Activated effector memory CD4-positive, alpha-beta T cell treated with Interleukin-2 at 50 U/mL for 16 hours (primary cell): ENCODE measurements at places on chromosomes 5 and 9.
A peak's percentile ranks its signal among the peaks of the same experiment; 100 is the strongest.

DNA sequence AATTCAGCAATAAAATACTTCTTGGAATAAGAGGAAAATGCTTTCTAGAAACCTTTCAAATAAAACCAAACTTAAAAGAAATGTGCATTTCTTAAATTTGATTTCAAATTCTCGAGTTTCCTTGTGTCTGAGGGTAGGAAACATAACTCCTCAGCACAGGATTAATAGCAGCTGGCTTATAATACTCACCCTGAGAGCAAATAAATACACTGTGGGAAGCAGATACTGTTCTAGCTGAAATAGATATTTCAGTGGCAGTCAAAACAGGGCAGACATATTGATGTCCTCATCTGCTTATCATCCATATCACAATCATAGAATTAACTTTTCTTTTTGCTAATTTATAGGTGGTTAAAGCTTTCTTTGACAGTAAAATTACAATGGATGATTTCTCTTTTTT is 24.1 kb upstream of the FEM1C start:
- DNase-seq: no peak

GRCh38 chr5:156528673-156529072 is 201.7 kb downstream of the SGCD start:
- no peak for DNase-seq

- no peak for DNase-seq
Measured at GRCh38 chr9:108746864-108747263, 108.9 kb downstream of the ACTL7B start.

DNA sequence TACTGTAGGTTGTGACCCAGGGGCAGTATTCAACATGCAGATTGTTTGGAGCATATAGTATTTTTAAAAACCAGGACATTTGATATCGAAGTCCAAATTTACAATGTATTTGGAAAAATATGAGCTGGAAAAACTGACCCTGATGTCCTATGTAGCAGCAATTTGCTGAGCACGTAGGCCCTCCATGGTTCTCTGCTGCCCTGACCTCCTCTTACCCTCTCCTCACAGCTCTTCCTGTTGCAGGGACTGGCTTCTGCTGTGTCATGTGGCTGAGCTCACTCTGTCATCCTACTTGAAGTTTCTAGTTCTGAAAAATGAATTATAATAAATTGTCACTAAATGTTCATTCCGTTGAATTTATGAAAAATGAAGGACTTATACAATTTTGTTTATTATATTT is 4.1 kb upstream of the ASPN start:
- no peak for DNase-seq

- no peak for DNase-seq
Measured at GRCh38 chr9:93244101-93244500, 60.2 kb downstream of the WNK2 start.

DNA sequence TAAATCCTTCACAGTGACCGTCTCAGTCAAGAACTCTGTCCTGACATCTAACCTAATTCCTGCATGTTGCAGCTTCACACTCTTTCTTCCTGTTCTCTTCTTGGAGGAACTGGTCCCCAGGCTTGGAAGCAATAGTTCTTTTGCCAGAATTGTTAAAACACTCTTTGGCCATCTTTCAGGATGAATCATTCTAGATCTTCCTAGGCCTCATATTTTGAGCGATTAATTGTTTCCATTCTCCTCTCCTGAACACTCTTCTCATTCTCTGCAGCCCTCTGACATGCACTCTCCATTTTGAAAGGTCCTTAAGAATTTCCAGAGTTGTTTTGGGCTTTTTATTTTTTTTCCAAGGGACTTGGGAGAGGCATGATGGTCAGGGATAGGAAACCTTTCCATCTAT is 85.8 kb downstream of the FAM114A2 start:
- DNase-seq: no peak

GRCh38 chr9:97921959-97922724 is at the start of gene TRMO:
TRMO (minus strand) TSS chr9:97922500; CDS start chr9:97922493, 7 bp downstream.
- DNase-seq: peak; percentile 96

DNA sequence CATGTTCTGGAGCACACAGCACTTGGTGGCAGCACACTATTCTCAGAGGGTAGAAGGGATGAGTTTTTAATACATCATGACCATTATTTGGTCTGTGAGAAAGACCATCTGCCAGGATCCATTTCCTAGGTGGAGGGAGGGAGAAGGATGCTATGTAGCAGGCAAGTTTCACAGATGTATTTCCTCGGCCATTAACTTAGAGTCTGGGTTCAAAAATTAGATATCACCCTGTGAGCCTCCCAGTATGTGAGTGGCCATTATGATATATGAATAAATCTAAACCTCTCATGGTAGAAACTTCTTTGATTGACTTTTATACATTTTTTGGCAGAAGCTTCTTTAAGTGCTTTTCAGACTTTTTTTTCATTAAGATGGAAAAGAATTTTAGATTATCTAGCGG is 133.9 kb downstream of the SREK1 start:
- no peak for DNase-seq

DNA sequence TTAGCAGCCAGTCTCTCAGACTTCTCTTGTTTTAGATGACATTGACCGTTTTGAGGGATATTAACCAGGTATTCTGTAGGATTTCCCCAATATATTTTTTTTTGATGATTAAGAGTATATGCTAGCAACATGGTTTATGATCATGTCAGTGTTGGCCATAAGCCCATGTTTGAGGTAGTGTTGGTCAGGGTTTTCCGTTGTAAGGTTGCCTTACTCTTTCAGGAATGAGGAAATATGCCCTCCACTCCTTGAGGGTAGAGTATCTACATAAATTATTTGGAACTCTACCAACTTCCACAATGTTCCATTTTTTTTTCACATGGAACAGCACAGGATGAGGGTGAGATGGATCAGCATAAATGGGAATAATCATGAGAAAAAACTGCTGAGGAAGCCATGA is 188.4 kb upstream of the PRDM9 start:
- no peak for DNase-seq

DNA sequence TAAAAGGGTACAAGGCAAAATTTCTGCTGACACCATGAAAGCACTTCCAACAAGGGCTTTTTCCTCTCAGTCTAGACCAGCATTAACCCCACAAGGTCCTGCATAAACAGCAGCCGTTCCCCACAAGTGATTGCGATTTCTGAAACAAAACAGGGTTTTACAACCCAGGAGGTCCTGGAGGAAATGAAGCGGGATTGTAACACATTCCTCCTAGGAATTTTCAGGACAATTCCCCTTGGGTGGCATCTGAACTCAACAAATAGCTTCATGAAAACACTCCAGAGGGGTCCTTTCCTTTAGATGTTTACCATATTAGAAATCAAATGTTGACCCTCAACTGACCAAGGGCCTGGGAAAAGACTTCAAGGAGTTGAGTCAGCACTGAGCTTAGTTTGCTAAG is 36.7 kb upstream of the SHC3 start:
- DNase-seq: no peak

- DNase-seq: no peak
Measured at GRCh38 chr9:108377881-108378280, 477.9 kb downstream of the ACTL7B start.
